ENCODE measurements at places on chromosomes 1 and 21. TPM values are rescaled to one million over a fixed set of nuclear protein-coding genes. Genes with fewer than 3 reads are reported as not detected.

The SEMA6C gene
- polyA plus RNA-seq, result 29.8 TPM

The OR2M2 gene
- polyA plus RNA-seq, result not detected

The GABPB2 gene
- polyA plus RNA-seq, result 16.2 TPM

The COL24A1 gene
- polyA plus RNA-seq, result 1.8 TPM

The UQCRHL gene
- 3.1 TPM for polyA plus RNA-seq

The APCS gene
- polyA plus RNA-seq, result not detected
